ENCODE measurements at places on chromosomes 7 and 10.

GRCh38 chr10:89032141-89032891, 41.7 kb downstream of the FAS start:
- no peak for DNase-seq

- DNase-seq, result peak; percentile 54
Observed at GRCh38 chr7:112162142-112162766, 43.9 kb downstream of the DOCK4 start.

DNA sequence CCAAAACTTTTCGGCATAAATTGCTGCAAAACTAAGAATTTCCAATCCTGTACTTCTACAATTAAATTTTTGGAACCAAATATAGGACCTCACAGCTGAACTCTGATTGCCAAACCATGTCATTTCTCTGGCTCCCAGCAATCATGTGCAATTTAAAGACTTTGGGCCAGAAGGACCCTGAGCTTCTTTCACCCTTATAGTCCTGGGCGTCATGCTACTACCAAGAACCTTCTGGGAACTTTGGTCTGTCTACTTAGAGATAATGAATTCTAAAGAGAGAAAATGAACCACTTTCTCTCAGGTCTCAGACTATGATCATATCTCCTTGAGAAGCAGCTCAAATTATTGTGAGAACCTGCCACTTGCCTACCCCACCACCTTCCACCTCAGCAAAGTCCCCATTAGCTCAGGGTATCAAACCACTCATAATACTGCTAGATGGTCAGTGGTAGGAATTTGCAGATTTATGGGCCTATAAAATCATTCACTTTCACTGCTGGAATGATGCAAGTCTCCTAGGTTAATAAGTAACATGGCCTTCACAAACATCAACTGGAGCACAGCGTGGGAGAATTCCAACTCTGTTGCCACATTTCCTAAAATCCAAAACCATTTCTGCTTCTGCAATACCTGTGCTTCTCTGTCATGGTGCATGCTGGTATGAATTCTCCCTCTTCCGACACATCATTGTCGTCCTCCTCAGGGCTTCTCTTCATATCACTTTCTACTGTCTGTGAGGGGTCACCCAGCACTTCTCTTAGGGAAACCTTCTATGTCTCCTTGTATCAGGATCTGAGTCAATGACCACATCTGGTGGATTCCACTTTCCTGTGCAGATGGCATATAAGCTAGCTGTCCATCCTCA, 6.6 kb upstream of the WDR91 start:
- DNase-seq, result no peak

GRCh38 chr7:40882071-40882658, 747.4 kb downstream of the SUGCT start:
- no peak for DNase-seq

DNA sequence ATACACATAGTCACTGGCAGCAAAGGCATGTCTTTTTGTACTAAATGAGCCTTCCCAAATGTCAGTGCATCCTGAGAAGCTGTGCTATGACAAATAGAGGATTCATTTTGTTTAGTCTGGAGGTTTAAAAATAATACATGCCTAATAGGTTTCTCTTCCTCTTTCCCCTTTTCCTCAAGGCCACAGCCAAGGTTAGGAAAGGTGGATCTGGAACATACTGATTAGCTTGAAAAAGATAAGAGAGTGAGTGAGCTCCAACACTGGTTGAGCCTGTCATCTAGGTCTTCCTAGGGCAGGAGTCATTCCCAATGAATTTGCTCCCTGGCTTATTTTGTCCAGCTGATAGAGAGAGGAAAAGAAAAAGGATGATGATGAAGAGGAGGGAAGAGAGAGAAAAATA, 14.4 kb upstream of the SP4 start:
- DNase-seq, result no peak

GRCh38 chr10:130499541-130499940, 363.4 kb downstream of the GLRX3 start:
- no peak for DNase-seq

DNA sequence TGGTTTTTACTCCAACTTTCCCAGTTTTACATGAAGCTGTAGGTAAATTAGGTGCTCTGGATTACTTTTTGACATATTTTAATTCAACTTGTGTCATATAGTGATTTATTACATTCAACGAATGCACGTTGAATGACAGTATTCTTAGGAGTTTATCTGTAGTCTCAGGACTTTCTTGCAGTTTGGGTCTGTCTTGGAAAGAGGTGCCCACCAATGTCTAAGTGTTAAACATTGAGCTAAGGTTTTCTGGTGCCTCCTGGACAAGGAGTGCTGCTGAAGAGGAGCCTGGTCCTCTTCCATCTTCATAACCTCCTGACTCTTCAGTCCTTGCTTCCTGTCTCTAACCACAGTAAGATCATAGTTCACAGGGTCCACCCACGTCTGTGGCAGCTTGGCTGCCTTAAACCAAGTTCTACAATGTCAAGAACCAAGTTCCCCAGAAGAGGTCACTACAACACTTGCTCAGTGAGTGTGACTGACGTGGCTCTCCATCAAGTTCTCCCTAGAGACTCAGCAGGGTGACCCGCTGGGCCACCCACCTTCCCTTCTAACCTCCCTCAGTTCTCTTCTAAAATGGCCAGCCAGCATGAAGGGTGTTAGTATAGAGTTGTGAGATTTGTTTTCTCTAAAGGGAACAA, 6.1 kb downstream of the NPY start:
- peak; percentile 66 for DNase-seq

DNA sequence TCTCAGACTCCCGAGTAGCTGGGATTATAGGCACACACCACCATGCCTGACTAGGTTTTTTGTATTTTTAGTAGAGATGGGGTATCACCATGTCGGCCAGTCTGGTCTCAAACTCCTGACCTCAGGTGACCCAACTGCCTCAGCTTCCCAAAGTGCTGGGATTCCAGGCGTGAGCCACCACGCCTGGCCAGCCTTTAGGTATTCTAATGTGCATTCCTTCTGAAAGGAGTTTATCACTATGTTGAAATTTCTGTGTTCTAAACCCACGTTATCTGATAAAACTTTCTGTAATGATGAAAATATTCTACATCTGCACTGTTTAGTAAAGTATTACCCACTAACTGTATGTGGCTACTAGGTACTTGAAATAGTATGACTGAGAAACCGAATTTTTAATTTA, 110.6 kb upstream of the IMMP2L start:
- DNase-seq, result no peak

DNA sequence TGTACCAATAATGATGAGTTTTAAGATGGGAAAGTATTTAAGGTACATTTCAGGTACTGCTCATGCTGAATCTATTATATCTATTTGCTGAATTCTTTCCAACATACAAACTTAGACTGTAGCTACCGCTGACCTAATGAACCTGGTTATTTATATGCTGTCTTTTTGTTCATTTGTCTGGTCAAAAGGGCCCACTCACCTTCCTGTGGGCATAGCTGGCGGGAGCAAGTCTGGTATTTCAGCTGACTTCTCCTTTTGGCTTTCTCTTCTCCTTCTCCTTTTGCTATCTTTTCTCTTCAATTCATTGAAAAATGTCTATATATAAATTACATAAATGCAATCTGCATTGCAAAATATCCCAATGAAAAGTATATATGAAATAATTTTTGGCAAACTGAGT, 9.5 kb downstream of the PLXDC2 start:
- DNase-seq, result no peak

Data from H7 (cell line).